NCI-H460 (cell line): ENCODE measurements at places on chromosomes 5 and 9.

GRCh38 chr9:106590759-106591505 is 272.0 kb upstream of the ZNF462 start:
- no peak for DNase-seq

- no peak for DNase-seq
Measured at GRCh38 chr5:150785950-150786349, 7.4 kb downstream of the SMIM3 start.

GRCh38 chr5:91315701-91316100 is 67.4 kb downstream of the ARRDC3 start:
- no peak for DNase-seq

DNA sequence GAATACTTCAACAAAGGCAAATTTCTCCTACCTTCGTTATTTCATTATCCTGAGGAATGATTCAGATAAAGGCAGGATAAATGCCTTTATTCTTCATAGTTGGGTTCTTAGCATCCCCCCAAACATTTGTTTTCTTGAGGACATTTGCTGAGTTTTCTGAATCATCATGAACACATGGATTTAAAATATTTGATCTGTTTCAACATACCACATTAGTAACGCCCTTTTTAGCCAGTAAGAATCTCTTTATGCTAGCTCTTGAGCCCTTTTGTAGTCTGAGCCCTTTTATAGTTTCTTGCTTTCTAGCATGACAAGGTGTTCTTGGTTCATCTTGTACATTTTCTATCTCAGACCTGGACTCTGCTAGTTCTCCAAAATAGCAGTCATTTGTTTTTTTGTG is 27.9 kb downstream of the SKIC3 start:
- no peak for DNase-seq

GRCh38 chr5:168217497-168217896 is 73.9 kb upstream of the WWC1 start:
- DNase-seq: no peak
